ENCODE measurements at places on chromosomes 1 and 21.

- DNase-seq = no peak
Observed at GRCh38 chr21:46284733-46285132, 678 bp downstream of the MCM3AP start.

- no peak for DNase-seq
Observed at GRCh38 chr1:93992190-93992589, 83.0 kb upstream of the GCLM start.

DNA sequence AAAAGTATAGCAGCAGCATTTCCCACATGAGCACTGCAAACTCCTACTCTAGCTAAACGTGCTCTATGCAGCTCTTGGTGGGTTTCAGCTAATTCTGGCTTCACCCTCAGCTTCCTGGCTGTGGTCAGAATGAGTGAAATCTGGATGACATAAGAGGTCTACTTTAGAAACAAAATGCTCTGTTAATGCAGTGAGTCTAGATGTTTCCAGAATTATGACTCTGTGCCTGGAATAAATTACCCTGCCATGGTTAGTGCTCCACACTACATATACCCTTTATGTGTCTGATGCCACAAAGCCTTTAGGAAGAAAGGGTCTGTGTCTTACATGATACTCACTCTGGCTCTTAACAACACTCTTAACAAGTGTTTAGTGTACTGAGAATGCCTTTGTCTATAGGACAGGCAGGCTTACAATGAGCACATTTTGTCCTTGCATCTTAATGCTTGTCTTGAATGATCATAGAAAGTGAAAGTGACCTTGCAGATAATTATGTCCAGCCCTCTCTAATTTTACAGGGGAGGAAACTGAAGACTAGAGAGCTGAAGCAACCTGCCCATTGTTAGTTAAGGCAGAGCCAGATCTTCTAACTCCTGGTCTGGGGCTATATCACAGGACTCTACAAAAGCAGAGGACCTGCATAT lies 9.2 kb downstream of the S100A10 start:
- DNase-seq = no peak

GRCh38 chr1:233625510-233625981 lies 11.6 kb downstream of the KCNK1 start:
- no peak for DNase-seq

DNA sequence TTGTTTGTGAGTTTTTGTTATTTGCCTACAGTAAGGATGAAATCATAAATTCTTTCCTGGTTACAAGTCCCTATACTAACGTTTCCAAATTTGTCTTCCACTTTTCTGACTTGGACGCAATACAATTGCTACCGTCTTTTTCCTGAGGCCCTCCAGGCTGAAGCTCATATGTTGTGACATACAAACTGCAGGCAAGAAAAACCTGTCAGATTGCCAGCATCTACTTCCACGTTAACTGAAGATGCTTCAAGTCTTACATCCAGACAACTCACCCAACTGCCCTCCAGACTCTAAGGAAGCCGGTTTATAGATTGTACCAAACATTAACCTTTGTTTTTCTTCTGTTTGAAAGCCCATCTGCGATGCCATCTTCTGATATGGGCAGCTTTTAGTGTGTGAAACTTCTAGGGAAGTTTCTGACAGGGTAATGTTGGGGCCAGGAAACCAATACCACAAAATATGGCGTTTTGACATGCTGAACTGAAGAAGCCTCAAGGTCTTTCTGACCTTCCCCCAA lies 21.4 kb upstream of the RNF11 start:
- no peak for DNase-seq

DNA sequence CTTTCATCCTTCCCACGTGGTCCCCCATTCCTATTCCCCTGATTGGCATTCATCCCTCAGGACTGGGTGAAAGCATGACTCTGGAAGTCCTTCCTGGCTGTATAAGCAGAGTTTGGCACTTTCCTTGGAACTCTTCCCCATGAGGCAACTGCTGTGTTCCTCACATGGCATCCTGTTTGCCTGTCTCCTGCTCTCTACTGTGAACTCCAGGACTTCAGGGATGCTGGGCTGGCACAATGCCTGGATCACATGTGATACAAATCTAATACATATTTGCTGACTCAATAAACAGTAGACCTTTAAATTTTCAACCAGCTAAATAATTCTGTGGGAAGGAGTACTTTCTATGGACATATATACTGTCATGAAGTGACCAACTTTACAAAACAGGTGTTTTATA lies 46.8 kb upstream of the EDEM3 start:
- DNase-seq = no peak

DNA sequence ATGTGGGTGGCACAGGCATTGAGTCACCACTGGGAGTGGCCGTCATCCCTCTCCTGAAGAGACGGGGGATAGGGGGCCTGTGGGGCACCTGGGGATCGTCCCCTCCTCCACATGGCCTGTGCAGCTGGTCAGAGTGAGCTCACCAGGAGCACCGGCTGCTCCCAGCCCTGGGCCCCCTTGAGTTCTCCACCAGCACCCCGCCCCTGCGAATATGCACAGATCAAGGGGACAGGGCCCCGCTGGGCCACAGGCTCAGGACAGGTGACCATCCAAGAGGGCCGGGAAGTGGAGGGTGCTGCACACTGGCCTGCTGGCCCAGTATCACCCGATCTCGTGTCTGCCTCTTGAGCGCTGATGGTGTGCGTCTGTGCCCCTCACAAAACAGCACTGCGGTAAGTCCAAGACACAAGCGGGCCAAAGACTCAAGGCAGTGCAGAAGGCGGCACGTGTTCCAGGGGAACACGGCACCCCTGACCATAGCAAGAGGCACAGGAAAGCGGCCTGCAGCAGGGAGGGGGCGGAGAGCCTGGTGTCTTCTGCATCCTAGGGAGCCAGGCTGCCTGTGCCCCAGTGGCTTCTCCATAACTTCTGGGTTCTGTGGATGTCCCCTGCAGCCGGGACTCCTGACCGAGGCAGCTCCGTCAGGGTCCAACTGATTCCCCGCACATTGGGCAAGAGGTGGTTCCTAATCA lies 18.1 kb upstream of the TSPEAR start:
- DNase-seq = no peak

DNA sequence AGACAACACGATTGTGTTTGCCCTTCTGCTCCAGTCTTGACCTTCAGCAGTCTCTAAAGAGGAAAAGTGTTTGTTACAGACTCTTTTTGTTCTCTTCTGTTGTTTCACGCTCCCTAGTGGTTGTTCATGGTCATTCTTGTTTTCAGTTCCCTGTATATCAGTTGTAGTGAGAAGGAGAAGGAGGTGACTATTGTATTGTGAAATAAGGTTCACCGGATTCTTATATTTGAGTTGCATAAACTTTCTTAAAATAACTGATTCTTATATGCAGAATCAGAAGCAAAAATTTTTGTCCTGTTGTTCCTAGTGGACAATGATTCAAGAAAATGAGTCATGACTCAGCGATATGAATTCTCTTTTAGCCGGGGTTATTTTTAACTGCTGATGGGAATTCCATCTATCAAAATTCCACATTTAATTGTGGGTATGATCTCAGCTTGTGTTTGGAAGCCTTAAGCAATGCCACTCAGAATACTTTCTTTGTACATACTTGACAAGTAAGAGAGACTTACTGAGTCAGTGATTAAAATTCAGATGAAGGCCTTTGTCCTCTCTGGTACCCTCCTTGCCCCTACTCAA lies 152.2 kb downstream of the CLEC20A start:
- DNase-seq = no peak

- no peak for DNase-seq
Observed at GRCh38 chr1:200866521-200866920, 6.3 kb upstream of the GPR25 start.

DNA sequence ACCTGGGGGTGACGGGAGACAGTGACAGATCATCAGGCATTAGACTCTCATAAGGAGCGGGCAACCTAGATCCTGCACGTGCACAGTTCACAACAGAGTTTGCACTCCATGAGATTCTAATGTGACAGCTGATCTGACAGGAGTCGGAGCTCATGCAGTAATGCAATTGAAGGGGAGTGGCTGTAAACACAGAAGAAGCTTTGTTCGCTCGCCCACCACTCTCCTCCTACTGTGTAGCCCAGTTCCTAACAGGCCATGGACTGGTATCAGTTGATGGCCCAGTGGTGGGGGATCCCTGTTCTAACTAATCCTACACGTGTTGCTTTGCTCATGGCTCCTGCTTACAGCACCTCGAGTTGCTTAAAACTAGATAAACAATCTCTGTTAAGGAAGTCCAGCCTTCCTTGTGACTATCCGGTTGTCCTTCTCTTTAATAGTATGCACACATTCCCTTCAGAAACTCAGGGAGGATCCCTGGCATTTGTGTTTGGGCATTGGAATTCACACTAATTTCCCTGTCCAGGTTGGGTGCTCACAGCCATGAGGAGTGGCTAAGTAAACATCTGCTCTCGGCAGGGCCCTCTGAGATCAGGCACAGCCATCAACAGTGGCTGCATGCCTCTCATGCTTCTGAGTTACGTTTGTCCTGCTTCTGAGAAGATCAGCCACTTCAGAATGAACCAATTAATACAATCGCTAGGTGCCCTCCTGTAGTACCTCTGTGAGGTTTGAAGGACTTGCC lies 21.1 kb upstream of the F3 start:
- no peak for DNase-seq

DNA sequence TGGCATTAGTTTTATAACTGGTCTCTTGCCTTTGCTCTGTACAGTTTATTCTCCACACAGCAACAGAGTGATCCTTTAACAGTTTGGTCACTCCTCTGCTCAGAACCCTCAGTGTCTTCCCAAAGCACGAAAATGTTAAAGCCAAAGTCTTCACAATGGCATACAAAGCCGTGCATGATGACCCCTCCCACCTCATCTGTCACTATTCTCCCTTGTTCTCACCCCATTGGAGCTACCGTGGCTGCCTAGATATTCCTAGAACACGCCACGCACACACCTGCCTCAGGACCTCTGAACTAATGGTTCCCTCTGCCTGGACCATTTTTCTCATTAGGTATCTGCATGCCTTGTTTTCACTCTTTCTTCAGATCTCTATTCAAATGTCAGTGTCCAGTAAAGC lies 8.6 kb upstream of the SEMA4A start:
- DNase-seq = no peak

- DNase-seq = no peak
Observed at GRCh38 chr1:32275424-32275823, 16.5 kb upstream of the HDAC1 start.

- peak; percentile 95 for DNase-seq
Observed at GRCh38 chr1:205977402-205978014, 25.7 kb downstream of the RAB7B start.

DNA sequence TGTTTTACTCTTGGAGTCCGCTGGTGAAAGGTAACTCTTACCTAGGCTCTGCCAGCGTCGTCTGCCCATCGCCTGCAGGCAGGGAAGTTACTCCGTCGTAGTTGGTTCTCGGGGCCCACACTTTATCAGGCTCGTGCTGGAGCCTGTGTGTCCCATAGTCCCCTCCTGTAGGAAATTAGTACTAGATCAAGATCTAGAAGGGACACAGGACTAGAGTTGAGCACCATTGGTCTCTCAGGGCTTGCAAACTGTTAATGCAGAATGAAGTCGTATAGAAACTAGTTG lies 940 bp downstream of the SRRM1 start:
- no peak for DNase-seq

DNA sequence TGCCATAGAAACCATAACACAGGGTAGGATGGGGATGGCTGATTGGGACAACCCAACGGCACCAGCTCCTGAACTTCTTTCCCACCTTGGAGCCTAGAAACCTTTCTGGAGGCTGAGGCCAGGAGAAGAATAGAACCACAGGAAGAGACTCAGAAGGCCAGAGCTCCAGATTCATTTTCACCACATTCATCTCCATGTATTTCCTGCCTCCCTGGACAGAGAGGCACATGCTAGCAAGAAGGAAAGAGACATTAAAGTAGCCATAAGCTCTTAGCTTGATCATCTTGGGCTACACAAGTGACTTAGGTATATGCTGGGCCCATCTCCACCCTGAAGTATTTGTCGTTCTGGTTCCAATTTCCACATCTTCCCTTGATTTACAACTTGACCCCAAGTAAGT lies 44.1 kb downstream of the PLXNA2 start:
- DNase-seq = no peak

- DNase-seq = no peak
Observed at GRCh38 chr21:33931799-33932390, 16.3 kb upstream of the ATP5PO start.

GRCh38 chr1:164780111-164780812 lies 221.3 kb downstream of the PBX1 start:
- no peak for DNase-seq

- DNase-seq = no peak
Observed at GRCh38 chr1:42272920-42273319, 62.1 kb downstream of the FOXJ3 start.

GRCh38 chr1:150234566-150235293 lies 1.2 kb downstream of the ANP32E start:
- peak; percentile 46 for DNase-seq

GRCh38 chr1:210908257-210908656 lies 225.7 kb downstream of the KCNH1 start:
- DNase-seq = no peak

- no peak for DNase-seq
Observed at GRCh38 chr1:236334893-236335545, 53.3 kb upstream of the ERO1B start.

- DNase-seq = no peak
Observed at GRCh38 chr1:226845624-226846023, 24.8 kb upstream of the PSEN2 start.

DNA sequence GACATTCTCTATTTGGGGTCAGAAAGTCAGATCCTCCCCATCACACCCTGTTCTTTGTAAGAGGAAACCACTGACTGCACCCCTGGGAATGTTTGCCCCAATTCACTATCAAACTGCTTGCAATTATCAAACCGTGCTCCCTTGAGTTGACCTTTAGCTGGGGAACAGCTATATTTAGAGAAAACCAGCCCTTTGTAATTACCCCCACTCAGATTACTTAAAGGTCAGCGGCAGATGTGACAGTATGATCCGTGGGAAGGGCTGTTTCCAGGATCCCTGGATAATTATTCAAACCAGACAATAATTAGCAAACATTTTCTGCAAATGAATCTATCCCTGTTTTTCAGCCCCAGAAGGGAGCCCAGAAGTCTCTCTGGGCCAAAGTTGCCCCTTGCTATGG lies 242.7 kb downstream of the RRAGC start:
- DNase-seq = no peak

DNA sequence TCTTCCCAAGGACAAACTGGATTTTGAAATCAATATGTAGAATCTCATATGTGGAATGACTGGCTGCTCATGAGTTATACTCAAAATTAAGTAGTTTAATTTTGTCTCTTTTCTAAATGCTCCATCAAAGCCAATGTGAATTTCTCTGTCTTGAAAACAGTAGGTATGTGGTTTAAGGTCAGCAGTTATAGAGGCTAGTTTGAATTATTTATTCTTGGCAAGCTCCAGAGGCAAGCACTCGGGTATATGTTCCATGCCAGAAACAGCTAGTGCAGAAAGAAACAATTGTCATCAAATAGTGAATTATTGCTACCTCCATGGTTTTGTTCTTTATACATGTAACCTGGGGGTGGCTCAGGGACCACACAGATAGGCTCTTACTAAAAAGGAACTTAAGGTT lies 63.5 kb downstream of the LRIG2 start:
- DNase-seq = no peak

GRCh38 chr1:220983877-220984635 lies 104.8 kb downstream of the HLX start:
- no peak for DNase-seq

Measured in NCI-H187 treated with DMSO at 0.1 percent for 48 hours (cell line).